ENCODE measurements at places on chromosomes 6 and 20.

GRCh38 chr6:105402090-105402938 lies 568 bp downstream of the PREP start:
- no peak for DNase-seq

- DNase-seq, result no peak
Observed at GRCh38 chr6:161244725-161245124, 29.1 kb downstream of the AGPAT4 start.

DNA sequence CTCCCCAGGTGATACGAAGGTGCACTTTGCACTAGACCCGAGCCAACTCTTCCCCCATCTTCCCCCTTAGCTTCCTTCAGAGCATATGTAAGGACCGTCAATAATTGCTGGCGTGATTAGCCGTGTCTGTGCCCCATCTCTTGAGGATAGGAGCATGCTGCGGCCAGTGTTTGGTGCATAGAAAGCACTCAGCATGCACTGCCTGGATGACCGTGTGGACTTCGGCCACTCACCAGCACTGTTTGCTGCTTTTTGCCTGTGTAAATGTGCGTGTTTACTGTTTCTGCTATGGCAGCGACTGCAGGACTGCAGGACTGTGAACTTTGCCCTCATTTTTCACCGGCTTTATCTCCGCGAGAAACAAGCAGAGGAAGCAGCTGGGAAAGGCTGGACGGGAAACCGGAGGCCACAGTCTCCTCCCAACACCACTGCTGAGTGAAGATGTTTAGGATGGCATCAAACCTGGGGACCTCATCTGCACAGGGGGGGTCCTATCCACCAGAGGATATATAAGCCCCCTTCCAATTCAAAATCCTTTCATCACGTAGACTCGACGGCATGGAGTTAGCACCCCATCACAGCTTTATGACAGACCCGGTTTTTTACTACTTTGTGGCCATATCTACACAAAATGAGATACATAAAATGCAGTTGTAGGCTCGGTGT lies 150.6 kb upstream of the AFDN start:
- no peak for DNase-seq

DNA sequence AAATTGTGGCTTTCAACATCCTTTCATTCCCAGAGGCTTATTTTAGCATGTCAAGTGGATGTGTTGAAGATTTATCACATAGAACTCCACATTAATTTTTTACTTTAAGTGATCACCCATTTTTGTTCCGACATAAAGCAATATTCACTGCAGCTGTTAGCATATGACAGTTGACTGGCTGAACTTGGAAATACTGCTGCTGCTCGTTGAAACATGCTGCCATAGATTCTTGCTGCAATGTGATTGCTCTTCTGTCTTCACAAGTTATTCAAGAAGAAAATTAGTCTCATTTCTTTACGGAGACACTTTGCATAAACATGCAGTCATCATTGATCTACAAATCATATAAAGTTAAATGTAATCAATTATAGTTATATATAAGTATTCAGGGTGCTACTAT lies 248.4 kb downstream of the SAMD5 start:
- no peak for DNase-seq

DNA sequence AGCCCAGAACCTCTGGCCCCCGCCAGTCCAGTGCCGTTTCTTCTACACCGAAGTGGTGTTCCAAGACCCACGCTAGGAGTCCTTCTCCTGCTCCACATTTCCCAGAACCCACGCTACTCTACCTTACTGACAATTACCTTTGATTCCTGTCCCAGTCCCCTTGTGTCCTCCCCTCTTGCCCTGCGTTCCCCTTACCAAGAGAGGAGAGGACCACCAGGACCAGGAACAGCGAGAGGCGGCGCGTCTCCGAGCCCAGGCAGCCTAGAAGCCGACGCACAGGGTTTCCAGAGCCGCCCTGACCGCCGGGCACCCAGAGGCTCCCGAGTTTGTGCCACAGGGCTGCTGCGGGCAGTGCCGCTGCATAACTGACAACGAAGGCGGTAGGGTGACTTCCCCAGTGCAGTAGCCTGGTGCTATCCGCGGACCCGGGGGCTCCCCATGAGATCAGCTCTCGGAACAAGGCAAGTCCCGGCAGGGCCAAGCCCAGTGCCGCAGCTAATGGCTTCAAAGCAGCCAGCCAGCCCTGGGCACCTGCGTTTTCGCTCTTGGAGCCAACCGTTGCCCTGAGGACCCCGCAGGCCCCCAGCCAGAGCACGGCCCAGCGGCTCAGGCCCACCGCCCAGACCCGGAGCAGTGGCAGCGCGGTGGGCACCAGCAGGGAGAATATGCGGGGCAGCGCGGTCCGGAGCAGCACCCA lies 512 bp downstream of the TAP1 start:
- DNase-seq, result peak; percentile 68

DNA sequence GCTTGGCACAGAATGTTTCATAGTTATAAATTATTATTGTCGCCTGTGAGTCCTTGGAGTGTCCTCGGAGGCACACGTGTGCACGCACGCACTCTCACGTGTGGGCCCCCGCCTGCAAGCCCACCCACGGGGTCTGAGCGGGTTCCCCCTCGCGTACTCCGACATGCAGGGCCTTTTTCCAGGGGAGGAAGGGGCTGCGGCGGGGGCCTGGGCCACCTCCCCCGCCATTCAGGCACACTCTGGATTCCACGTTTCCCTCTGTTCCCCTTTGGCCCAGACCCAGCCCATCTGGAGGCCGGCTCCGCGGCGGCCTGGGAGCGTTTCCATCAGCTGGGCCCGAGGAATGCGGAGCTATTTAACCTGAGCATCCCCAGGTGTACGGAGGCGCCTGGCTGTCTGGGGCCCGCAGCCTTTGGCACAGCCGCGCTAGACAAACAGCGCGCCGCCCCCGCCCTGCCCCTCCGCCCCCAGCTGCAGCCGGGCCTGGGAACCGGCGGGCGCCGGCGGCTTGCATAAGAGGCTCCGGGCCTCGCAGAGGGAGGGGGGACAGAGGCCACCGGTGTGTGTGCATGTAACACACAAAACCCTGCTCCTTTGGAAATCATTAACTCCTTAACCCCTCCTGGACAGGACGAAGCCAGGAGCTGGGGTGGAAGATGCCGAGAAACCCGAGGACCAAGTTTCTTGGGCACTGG lies 3.3 kb downstream of the ID1 start:
- DNase-seq, result no peak

DNA sequence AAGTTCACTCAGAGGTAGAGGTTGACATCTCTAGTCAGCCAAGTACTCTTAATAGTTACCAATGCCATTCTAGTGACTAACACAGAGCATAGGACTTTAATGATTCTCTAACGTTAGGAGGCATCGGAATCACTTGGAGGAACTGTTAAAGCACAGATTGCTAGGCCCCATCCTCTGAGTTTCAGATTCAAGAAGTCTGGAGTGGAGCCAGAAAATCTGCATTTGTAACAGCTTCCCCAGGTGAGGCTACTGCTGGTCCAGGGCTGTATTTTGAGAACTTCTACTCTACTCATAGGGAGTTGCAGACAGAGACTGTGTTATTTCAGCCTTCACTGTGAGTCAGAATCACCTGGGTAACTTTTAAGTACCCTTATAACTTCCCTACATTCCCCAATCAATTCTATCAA lies 5.7 kb downstream of the LMBRD1 start:
- no peak for DNase-seq

GRCh38 chr6:119330520-119331113 lies 18.9 kb downstream of the MAN1A1 start:
- no peak for DNase-seq

DNA sequence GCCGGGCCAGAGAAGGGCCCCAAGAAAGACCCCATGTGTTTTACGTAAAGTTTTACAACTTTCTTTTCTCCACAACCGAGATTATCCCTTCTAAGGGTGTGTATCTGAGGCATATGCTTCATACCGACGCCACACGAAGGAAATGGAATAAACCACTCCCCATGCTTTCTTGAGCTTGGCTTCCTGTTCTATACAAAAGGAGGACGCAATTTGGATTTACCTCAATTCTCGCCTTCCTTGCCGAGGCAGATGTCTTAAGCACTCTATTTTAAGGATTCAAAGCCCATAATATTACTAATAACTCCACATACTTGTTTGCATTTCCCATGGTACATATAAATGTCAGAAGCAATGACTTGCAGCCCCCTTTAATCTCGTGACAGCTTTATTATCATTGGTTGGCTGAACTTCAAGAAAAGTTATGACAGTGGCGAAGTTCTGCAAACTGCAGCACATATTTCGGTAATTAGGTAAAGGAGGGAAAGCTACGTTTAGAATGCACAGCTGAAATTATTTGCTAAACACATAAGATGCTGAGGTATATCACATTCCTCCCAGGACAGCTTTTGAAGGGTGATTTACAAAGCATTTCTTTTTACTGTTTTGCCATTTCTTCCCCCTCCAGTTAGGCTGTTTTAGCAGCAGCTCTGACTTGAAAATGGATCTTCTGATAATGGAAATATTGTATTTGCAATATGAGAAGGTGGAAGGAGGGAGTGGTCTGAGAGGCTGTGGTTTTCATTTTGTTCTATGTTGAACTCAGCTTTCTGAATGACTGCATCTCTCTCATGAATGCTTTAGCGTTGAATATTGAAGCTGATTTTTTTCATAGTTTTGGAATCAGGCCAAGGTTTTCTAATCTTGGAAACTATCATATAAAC lies 330.5 kb downstream of the EPHA7 start:
- DNase-seq, result no peak

DNA sequence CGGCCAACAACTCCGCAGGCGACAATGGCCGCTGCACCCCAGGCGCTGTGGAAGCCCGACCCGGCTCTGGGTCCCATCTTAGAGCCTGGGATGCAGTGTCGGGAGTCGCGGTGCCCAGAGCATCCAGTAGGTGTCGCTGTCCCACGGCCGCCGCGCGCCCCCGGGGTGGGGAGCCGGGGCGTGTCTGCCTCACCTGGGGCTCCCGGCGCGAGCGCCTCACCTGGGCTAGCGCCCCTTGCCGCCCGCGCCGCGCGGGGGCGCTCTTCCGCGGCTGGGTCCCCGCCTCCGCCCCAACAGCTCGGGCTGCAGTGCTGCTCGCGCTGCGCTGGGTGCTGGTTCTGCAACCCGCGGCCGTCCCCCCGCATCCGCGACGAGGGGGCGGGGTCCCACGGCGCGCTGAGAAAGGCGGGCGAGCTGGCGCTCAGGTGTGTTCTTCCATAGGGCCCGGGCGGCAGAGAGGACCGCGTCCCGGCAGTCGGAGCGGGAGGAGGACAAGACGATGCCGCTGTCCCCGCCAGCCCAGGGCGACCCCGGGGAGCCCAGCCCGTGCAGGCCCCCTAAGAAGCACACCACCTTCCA lies at the start of gene CRYBG1:
Gene CRYBG1 (plus strand): TSS at position 308 of the 579 bp plus-strand sequence. CDS start 192 bp downstream, at position 500.
- peak; percentile 18 for DNase-seq

DNA sequence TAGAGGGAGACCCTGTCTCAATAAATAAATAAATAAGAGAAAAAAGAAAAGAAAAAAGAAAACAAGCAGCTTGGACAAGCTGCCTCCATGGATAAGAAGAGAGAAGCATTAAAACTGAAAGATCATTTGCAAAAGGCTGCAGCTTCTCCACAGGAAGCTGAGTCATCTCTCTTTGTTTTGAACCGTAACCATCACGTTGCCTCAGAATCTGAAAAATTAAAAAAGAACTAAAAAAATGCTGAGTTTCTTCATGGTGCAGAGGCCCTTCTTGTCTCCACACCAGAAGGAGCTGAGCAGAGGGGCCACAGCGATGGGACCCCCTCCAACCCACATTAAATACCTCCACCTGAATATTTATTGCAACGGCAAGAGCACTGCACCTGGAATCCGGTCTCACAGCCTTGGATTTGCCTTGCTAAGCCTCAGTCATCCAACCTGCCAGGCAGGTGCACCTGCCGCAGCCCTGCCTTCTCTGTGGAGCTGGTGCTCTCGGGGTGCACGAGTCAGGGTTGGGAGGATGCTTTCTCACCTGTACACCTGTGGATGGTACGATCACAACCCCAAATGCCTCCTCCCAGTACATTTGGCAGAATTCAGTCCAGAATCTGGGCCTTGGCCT lies 28.1 kb downstream of the TOX2 start:
- DNase-seq, result no peak

- no peak for DNase-seq
Observed at GRCh38 chr20:56414842-56415765, 3.0 kb downstream of the CASS4 start.

DNA sequence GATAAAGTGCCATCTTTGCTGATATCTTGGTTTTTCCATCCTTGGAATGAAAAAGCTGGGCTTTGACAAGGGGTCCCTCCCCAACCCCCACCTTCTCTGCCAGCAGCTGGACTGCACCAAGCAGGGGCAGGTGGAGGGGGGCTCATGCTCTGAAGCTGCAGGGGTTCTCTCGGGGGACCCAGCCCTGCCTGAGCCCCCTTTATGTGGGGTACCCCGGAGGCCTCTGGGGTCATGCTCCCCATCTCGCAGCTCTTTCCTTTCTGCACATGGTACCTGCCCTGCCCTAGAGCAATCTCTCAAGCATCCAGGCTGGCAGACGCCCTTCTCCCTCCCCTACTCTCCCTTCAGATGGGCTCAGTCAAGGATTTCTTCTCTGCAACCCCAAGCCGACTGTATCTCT lies 146.7 kb upstream of the PTPN1 start:
- no peak for DNase-seq

DNA sequence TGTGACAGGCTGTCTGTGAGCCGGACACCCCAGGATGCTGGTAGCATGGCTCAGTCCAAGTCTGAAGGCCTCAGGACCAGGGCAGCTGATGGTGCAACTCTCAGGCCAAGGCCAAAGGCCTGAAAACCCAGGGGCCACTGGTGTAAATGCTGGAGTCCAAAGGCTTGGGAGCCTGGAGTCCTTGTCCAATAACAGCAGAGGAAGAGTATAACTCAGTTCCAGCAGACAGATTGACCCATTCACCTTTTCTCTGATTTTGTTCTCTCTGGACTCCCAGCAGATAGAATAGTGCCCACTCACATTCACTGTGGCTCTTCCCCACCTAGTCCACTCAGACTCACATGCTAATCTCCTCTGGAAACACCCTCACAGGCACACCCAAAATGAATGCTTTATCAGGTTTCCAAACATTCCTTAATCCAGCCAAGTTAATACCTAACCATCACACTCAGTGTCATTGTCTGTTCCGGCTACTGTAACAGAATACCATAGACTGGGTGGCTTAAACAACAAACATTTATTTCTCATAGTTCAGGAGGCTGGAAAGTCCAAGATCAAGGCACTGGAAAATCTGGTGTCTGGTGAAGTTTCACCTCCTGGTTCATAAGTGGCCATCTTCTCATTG lies 5.0 kb upstream of the TRAF3IP2 start:
- DNase-seq, result no peak

DNA sequence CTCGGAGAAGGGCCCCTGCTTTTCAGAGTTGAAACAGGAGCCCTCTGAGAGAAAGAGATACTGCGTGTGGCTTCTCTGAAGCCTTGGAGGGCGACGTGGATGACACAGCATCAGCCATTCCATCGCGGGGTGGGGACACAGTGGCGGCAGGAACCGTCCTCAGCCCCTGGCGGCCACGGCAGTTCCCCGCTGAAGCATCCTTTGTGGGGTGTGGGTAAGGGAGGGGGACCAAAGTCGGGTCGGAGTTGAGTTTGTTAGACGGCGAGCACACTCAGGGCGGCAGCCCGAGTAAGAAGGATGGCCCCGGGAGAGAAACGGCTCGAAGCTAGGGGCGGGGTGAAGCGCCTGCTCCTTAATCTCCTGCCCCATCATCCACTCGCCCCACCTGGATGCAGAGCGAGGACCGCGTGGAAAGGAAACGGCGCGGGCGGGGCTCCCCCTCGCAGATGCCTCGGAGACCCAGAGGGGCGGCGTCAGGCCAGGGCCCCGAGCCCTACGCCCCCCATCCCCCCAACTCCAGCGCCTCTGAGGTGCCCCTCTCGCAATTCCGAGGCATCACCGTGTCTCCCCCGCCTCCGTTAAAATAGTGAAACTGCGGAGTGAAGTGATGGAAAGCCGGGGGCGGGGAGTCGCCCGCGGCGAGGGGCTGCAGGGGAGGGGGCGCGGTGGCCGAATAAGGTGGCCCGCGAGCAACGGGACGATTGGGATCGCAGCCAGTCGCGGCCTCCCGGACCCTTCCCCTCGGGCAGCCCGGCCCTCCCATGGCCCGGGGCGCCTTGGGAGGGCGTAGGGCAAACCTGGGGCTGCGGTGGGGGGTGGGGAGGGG lies 796 bp upstream of the RREB1 start:
- DNase-seq, result no peak
